ENCODE measurements at places on chromosomes 11 and 22.

- DNase-seq, result no peak
Observed at GRCh38 chr11:8127447-8127846, 41.4 kb downstream of the RIC3 start.

DNA sequence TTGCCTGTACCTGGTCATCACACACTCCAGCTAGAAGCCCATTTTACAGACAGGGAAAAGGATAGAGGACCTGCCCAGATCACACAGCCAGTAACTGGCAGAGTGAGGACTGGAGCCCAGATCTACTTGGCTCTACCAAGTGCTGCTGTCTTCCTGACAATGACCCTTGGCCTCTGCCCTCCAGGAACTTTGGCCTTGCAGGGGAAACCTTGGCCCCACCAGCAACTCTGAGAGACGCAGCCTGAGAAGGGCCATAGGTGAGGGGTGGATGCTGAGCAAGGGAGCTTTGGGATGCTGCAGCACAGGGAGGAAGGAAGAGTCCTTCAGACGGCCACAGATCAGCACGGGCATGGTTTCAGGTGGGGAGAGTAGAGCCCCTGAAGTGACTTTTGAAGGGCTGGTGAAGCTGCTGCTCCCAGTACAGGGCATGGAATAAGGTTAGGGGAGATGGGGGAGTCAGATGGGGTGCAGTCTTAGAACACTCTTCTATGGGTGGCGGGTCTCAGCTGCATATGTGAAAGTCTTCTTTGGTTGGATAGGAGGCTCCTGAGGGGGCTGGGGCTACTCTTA is 2.0 kb upstream of the CAPN5 start:
- DNase-seq, result no peak

GRCh38 chr11:859394-860131 is 16.9 kb downstream of the TSPAN4 start:
- DNase-seq, result peak; percentile 92

GRCh38 chr11:79237091-79237490 is 203.7 kb downstream of the TENM4 start:
- no peak for DNase-seq

- no peak for DNase-seq
Observed at GRCh38 chr11:118902336-118903203, 18.9 kb downstream of the CXCR5 start.

DNA sequence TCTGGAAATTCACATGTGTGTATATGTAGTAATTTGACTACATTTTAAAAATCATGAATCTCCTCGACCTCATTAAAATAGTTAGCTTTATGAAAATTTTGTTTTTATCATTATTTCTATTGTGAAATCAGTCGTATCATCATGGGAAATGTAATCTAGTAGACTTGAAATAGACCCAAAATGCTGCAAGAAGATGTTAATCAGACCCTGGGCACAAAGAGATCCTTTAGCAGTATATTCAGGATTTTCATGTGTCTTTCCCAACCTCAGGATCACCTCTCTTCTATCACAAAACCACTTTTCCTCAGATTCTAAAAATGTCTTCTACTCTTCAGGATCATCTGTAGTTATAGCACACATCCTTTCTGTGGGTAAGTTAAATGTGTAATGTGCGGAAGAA is 74.9 kb upstream of the ADSL start:
- DNase-seq, result no peak

DNA sequence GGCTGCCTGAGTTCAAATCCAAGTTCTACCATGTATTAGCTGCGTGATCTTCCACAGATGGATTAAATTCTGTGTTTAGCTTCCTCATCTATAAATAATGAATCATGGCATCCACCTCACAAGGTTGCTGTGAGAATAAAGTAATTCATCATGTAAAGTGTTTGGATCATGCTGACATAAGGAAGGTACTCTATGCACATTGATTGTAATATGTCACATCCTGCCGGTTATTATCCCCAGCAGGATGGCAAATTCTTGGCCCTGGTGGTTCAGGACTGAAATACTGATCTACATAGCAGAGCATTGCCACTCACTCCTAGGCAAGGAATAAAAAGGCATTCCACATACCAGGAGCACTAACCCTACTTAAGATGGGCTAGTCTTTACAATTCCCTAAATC is 40.8 kb downstream of the LGR4 start:
- DNase-seq, result no peak

DNA sequence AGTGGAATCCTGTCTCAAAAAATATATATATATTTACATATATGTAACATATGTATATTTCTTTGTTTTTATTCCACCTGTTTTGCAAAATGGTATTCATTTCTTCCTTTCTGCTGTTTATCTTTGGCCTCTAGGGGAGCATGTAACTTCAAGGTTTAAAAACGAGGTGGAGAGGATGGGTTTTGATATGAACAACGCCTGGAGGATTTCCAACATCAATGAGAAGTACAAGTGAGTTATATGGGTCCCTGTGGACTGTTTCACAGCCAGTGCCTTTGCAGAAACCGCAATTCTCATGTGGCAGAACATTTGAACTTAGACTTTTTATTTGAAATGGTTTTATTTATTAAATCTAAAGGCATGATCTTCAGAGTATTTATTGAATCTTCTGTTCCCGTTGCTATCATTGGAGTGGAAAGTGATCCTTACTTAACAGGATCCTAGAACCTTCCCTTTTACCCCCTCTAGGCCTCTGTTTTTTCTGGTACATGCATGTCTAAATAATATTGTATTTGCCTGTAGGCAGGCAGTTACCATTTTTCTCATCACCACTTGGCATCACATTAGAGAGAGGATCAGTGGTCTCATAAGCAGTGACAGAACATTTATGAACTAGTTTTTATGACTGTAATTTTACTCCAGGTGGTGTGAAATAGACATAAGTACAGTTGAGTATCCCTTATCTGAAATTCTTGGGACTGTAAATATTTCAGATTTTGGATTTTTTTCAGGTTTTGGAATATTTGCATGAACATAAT is 81.5 kb upstream of the HORMAD2 start:
- no peak for DNase-seq

DNA sequence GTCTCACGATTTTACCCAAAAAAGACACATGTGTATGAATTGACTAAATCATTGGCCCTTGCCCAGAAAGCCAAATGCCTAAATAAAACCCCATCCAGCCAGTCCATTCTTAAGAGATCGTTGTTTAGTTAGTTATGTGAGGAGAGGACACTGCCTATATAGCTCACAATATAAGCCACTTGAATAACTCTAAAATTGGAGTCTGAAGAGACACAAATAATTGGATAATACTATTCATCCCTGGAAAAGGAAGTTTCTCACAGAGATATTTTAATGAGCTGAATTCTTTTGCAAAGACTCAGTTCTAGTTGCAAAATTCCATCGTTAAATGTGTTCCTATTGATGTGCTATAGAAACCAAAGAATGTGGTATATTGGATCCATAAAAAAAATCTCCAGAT is 176.7 kb downstream of the SOX6 start:
- DNase-seq, result no peak

DNA sequence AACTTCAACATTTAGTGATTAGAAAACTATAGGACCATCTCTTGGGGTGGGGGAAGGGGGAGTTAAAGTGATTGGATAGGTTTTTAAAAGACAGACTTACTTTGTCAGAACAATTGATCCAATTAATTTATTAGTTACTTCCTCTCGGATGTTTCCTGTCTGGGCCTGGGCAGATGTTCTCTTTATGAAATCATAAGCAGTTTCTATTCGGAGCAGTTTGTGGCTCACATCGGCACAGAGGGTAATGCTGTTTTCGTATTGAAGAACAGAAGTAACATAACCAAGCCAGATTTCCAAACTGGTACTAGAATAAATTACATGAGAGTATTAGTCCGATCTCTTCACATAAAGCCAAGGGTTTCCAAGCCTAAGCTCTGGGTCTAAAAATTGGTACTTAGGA is 20.6 kb downstream of the PIWIL3 start:
- no peak for DNase-seq

DNA sequence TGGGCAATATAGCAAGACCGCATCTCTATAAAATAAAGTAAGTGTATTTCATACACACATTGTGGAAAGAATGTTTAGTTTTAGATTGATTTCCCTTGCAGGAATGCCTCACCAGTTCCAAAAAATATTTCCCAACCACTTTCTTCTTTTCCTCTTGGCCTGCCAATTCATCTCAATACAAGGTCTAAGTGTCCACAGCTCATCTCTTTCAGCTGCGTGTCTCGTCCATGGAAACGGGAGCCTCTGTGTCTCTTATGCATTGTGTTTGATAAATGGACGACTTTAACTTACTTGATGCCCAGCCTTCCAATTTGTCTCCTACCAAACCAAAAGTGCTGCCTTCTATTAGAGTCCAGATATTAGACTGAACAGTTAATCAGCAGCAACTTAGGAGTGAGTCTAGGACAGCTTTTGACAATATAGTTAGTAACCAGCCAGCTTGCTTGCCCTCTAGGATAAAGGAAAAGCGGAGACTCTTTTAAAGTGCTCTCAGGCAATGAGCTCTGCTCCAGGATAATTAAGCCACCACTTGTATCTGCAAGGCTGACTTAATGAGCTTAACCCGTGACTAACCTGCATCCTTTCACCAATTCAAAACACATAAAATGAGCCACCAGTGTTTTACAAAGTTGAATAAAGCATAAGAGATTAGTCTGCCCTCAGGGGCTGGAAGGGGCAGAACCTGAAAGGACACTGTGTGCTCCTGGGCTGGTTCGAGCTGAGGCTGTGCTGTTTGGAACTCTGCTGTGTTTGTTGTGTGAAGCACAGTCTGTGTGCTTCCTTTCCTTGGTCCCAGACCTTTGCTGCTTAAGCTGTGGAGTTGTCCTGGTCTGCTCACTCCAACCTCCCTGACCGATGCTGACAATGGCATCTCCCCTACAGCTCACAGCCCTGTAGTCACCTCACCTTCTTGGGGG is 27.5 kb downstream of the FBXO7 start:
- DNase-seq, result peak; percentile 57

GRCh38 chr22:34934261-34934660 is 131.7 kb upstream of the ISX start:
- peak; percentile 17 for DNase-seq

DNA sequence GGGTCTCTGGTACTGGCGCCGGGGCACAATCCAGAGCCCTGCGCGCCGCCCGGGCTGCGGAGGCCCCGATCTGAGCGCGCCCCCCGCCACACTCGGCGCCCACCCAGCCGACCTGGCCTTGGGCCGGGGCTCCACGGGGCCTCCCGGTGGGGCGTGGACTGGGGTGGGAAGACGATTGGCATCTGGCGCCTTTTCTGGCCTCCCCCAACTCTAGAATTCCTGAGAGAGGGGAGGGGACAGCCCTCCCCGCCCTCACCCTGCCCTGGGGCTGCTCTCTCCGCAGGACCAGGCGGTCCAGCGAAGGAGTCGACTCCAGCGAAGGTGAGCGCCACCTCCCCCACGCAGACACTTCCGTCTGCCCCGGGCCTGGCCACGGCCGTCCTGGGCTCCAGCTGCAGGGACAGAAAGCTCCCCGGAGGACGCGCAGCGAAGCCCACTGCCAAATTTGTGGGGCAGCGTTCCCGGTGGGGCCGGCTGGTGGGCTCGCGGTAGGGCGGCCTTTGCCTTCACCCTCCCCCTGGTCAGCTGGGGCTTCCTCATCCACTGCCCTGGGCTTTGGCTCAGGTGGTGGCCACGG is 593 bp downstream of the SSH3 start:
- peak; percentile 35 for DNase-seq

- DNase-seq, result no peak
Observed at GRCh38 chr11:8369592-8370205, 106.0 kb upstream of the LMO1 start.

- peak; percentile 19 for DNase-seq
Observed at GRCh38 chr11:125063429-125064043, 431 bp downstream of the SLC37A2 start.

GRCh38 chr11:10777806-10778205 is 26.8 kb downstream of the CTR9 start:
- peak; percentile 28 for DNase-seq

- no peak for DNase-seq
Observed at GRCh38 chr22:46993633-46994032, 231.2 kb downstream of the TBC1D22A start.

DNA sequence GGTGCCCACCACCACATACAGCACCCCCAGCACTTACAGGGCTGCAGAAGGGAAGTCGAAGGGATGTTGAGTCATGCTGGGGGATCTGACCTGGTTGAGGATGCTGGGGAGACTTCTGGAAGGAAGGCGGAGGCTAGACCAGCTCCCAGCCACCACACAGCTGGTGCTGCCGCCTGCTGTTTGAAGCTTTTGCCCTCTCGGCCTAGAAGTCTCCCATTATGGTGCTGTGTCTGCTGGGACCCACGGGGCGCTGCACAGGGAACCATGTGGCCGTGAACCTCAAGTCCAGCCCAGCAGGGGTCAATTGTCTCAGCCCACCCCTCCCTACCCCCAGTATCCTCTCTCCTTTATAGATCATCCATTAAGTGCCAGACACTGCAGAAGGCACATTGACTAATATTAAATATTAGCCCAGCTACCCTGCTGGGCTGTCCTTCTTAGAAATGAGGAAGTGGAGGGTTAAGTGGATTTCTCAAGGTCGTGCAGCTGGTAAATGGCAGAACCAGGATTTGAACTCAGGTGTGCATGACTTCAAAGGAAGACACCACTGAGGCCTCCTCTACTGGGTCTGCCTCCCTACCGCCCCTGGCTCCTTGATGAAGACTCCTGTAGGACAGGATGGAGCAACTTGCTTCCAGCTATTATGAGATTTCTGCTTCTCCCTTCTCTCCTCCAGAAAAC is 49.7 kb downstream of the CYTH4 start:
- no peak for DNase-seq

DNA sequence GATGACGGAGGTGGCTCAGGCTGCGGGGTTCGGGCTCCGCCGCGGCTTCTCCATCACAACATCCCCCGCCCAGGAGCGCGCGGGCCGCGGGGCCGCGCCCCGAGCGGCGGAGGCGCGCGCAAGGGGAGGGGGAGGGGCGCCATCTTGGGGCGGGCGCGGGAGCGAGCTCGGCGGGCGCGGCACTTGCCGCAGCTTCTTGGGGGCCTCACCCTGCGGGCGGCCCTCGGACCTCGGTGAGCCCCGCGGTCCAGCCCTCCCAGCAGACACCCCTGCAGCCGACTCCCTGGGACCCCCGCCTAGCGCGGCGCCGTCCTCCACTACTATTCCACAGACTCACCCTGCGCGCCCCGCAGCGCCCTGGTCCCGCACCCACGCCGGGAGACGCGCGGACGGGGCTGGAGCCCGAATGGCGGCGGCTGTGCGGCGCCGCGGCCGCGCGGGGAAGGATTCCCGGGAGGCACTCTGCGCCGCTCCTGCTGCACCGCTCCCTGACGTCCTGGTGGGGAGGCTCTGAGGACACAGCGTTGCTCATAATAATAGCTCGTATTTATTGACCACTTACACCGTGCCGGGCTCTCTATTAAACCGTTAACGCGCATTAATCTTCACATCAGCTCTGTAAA is at the start of gene APBB1:
APBB1 (minus strand) TSS at position 86 of the 623 bp plus-strand sequence. CDS start 7,747 bp downstream, outside the sequence.
- DNase-seq, result peak; percentile 94
